Activated T-helper 1 cell treated with Interleukin-2 at 50 U/mL for 16 hours (primary cell): ENCODE measurements at places on chromosomes 7 and 10.

DNA sequence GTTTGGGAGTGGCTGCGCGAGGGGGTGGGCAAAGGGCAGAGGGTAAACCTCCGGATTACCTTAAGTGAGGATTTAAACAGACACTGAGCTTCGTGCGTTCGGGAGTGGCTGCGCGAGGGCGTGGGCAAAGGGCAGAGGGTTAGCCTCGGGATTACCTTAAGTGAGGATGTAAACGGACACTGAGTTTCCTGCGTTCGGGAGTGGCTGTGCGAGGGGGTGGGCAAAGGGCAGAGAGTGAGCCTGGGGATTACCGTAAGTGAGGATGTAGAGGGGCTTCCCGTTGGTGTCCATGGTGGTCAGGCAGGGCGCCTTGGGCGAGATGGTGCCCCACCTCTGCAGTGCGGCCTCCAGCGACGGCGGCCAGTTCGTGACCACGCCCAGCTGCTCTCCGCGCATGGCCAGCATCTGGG is 275.8 kb downstream of the DIP2C start:
- no peak for DNase-seq

GRCh38 chr10:49606981-49607535 is 3.1 kb upstream of the SLC18A3 start:
- peak; percentile 35 for DNase-seq

- DNase-seq: peak; percentile 33
Observed at GRCh38 chr7:120792091-120792860, 65.7 kb downstream of the TSPAN12 start.

- DNase-seq: no peak
Observed at GRCh38 chr7:8998762-8999161, 565.4 kb downstream of the NXPH1 start.

DNA sequence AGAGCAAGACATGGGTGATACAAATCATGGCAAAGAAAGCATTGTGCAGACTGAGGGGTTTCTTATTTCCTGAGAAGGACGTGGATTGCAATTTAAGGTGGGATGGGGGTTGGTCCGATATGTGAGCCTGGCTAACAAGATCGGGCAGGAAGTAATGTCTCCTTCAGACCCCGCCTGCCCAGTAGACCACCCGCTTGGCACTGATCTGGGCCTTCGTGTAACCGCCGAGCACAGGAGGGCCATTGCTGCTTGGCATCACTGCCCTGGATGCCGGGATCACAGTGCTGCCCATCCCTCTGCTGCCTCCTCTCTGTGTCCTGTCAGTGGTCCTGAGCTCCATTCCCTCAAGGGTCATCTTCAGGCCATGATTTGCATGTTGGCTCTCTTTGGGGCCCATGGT is 214.6 kb upstream of the ZNF32 start:
- DNase-seq: no peak

DNA sequence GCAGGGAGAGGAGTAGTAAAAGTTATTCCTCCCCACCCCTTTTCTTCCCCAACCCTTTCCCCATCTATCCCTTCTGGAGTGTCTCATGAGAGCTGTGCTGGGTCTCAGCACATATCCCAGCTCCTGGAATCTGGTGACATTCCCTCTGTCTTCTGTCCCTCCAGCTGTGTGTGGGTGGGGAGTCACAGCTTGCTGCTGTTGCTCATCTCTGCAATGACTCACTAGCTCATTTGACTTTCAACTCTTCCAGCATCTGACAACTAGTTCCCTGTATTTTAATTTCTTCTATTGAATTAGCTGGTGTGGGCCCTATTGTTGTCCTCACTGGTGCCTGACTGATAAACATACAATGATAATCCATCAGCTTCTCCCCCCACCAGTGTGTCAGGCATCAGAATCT is 198.9 kb upstream of the AUTS2 start:
- DNase-seq: no peak

- DNase-seq: no peak
Observed at GRCh38 chr7:10082896-10083295, 890.8 kb upstream of the PHF14 start.

DNA sequence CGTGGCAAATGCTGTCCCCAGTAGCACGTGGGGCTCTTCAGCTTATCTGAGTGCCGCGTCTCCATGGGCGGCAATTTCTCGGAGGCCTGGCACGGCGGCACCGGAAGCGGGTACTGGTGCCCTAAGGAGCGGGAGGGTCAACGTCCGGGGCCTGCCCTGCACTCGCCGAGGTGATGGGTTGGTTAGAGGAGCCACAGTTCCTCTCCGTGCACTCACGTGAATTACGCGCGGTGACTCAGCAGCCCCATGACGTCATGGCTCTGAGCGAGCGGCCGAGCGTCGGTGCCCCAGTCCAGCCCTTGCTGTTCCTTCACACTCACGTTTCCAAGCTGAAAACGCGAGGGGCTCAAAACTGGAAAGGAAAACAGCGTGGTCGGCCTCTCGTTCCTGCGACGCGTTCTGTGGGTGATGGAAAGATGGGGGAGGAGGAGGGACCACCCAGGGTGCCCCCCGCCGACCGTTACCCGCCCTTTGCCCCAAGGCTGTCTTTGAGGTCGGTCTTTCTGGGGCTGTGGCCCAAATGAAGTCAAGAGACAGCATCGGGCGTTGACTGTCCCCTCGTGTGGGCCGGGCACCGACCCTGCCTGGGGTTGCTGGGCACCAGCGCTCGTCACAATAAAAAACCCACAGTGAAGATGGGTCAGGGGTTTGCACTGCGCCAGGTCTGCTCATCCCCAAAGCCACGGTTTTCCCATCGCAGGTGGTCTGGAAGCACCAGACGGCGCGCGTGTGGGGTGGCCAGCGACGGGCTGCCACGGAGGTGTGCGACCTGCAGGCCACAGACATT is 70.4 kb upstream of the CFAP46 start:
- DNase-seq: no peak

DNA sequence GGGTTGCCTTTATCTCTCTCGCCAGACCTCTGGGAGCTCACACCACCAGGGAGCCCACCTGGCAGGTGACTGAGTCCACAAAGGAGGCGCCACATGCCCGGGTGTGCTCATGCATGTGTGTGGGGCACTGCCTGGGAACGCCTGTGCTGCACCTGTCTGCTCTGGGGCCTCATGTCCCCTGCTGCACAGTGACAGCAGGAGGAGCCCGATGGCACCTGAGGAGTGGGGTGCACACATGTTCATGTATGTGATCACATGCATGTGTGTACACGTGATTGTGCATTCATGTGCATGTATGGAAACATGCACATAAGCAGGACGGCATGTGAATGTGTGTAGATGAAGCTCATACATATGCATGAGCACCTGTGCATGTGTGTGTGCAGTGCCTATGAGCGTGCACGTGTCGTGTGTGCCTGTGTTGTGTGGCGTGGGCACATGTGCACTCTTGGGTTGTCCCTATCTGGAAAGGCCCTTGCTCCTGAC is 22.0 kb downstream of the YKT6 start:
- no peak for DNase-seq

DNA sequence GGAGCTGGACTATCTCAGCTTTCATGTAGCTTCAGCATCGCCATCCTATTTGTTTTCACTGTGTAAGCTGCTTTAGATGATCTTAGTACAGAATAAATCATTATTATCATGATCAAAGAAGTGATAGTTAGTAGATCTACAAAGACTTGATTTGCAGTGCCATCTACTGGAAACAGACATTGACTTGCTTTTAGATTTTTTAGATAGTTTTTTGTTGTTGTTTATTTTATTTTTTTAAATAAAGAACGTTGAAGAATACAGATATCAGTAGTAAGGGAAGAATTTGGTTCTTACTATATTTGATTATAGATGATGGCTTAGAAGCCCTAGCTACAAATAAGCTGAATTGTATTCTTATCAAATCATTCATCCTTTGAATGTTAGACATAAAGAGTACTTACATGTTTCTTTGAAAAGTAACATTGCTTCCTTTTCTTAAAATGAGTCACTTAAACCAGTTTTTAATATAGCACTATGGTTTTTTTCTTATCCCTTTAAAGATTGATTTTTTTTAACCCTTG is 6.3 kb upstream of the SFMBT2 start:
- DNase-seq: no peak

DNA sequence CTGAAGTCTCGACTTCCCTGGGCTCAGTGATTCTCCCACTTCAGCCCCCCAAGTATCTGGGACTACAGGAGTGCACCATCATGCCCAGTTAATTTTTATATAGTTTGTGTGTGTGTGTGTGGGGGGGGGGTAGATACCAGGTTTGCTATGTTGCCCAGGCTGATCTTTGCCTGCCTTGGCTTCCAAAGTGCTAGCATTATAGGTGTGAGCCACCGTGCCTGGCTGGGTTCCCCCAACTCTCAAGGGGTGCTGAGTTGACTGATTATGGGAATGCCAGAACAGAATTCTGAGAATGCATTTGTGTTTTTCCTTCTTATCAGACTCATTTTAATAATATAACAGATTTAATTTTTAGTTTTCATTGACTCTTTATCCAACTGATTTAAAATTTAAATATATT is 19.5 kb downstream of the RPA3 start:
- DNase-seq: no peak

- DNase-seq: no peak
Observed at GRCh38 chr10:34299105-34299611, 515.9 kb downstream of the PARD3 start.

- DNase-seq: no peak
Observed at GRCh38 chr7:25314094-25314730, 85.9 kb upstream of the NPVF start.

DNA sequence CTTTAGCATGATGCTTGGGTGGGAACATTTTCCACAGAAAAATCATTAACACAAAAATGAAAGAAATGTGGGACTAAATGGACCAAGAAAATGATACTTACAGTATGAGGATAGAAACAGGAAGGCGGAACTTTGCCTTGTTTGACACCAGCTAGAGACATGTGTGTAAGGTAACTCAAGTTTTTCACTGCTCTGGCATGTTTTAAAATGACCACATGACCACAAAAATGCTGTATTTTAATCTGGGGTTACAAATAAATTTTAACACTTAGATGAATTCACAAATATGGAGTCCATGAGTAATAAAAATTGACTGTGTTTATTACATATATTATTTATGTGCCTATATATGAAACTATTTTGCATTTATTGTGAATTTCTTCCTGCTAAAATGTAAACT is 100.9 kb upstream of the PHYHIPL start:
- DNase-seq: no peak
